ENCODE measurements at places on chromosomes 7 and 10. TPM values are rescaled to one million over a fixed set of nuclear protein-coding genes. Genes with fewer than 3 reads are reported as not detected.

Gene ANXA8L1
- polyA plus RNA-seq, result not detected

Gene TMEM273
- 64.5 TPM for polyA plus RNA-seq

Gene CYP2C18
- polyA plus RNA-seq, result not detected

Gene PIP
- not detected for polyA plus RNA-seq

Gene CDCA7L
- 19.5 TPM for polyA plus RNA-seq

Gene AKR1C8
- not detected for polyA plus RNA-seq

Gene EPDR1
- 5.5 TPM for polyA plus RNA-seq

DNA sequence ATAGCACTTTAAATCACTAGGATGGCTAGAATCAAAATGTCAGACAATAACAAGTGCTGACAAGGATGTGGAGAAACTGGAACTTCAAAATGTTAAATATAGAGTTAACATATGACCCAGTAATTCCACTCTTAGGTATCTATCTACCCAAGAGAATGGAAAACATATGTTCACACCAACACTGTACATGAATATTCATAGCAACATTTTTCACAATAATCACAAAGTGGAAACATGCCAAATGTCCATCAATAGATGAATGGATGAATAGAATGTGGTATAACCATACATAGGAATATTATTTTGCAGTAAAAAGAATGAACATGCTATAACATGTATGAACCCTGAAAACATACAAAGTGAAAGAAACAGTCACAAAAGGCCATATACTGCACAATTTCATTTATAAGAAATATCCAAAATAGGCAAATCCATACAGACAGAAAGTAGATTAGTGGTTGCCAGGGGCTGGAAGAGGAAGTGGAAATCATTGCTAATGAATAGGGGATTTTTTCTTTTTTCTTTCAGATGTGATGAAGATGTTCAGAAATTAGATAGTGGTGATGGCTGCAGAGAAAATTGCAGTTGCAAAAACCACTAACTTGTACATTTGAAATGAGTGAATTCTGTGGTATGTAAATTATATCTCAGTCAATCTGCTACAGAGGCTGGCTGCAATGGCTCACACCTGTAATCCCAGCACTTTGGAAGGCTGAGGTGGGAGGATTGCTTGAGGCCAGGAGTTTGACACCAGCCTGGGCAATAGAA is 93.0 kb downstream of the CPVL start:
- no peak for DNase-seq

- no peak for DNase-seq
These were observed 35.0 kb downstream of the GLRX3 start for GRCh38 chr10:130171196-130171595.

- DNase-seq, result no peak
These were observed 535.0 kb downstream of the TNS3 start for GRCh38 chr7:47046949-47047348.

GRCh38 chr10:83516788-83517187 is 622.5 kb upstream of the GHITM start:
- DNase-seq, result no peak

DNA sequence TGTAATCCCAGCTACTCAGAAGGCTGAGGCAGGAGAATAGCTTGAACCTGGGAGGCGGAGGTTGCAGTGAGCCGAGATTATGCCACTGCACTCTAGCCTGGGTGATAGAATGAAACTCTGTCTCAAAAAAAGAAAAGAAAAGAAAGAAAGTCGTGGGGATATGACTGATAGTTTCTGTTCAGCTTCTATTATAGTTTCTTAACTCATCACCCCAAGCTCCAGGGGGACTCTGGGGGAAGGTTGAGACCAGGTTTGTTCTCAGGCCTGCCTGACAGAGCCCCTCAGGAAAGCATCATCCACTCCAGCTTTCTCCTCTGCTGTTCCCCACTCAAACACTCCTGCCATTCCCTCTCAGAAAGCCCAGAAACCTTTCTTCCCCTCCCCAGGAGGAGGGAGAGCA is 542.4 kb upstream of the GALNT17 start:
- DNase-seq, result no peak

DNA sequence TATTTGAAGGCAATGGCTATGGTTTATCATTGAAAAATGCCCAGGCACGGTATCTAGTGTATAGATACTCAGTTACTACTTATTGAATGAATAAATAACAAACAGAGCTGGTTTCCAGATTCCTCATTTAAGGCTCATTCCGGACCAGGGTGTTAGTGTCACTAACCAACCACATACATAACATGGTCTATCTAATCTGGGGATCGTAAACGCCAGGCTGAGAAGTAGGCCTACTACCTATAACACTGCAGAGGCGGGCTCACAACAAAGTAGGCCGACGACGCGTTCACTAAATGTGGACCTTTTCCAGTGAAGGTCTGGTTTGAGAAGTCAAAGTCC is 423 bp downstream of the LSM5 start:
- DNase-seq, result no peak

DNA sequence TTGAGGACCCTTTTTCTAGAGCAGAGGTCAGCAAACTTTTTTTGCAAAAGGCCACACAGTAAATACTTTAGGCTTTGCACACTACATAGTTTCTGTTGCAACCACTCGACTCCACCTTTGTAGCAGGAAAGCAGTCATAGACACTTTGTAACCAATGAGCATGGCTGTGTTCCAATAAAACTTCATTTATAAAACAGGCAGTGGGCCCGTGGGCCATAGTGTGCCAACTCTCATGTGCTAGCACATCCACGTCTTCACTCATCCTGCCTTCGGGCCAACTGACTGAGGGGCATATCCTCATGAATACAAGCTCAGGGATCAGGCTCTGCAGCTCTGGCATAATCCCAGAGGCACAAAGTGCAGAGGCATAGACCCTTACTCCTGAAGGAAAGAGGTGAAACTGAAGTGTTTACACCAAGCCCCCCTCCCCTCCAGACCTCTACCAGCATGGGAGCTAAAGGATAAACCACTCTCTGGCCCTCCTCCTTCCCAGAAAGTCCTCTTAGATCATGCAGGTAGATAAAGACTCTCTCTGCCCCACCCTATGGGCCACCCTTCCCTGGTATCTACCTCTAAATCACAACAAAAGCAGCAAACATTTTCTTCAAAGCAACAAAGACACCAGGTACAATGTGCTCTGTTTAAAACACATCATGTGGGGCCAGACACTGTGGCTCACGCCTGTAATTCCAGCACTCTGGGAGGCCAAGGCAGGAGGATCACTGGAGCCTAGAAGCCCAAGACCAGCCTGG is 71.0 kb downstream of the DLG5 start:
- DNase-seq, result peak; percentile 27

GRCh38 chr7:101933688-101934121 is 116.3 kb downstream of the CUX1 start:
- no peak for DNase-seq

- no peak for DNase-seq
These were observed 7.4 kb downstream of the IGF2BP3 start for GRCh38 chr7:23462846-23463245.

- no peak for DNase-seq
These were observed 6.0 kb upstream of the ZDHHC4 start for GRCh38 chr7:6571160-6571779.

DNA sequence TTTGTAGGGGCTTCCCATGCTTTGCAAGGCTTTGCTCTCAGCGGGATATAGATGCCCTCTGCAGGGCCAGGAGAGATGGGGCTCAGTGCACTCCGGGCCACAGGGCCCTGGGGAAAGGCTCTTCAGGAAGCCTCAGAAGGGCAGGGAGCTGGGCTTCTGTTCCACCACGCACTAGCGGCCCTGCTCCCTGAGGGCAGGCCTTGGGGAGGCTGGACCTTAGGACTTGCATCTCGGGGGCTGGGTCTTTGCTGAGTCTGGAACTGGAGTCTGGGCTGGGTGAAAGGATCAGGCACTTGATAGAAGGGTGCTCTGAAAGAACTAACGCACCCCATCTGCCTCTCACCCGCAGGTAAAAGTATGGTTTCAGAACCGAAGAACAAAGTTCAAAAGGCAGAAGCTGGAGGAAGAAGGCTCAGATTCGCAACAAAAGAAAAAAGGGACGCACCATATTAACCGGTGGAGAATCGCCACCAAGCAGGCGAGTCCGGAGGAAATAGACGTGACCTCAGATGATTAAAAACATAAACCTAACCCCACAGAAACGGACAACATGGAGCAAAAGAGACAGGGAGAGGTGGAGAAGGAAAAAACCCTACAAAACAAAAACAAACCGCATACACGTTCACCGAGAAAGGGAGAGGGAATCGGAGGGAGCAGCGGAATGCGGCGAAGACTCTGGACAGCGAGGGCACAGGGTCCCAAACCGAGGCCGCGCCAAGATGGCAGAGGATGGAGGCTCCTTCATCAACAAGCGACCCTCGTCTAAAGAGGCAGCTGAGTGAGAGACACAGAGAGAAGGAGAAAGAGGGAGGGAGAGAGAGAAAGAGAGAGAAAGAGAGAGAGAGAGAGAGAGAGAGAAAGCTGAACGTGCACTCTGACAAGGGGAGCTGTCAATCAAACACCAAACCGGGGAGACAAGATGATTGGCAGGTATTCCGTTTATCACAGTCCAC is 5.4 kb downstream of the EMX2 start:
- DNase-seq, result no peak

DNA sequence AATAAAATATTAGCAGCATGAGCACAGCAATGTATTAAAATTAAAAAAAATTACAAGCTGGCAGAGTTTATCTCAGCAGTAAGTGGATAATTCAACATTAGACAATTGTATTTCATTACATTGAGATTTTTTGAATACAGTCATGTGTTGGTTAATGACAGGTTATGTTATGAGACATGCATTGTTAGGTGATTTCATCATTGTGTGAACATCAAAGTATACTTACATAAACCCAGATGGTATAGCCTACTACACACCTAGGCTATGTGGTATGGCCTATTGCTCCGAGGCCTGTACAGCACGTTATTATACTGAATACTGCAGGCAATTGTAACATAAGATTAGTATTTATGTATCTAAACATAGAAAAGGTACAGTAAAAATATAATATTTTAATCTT is 29.7 kb downstream of the CCDC6 start:
- DNase-seq, result no peak

GRCh38 chr7:27575613-27576012 is 87.1 kb downstream of the HIBADH start:
- DNase-seq, result no peak

DNA sequence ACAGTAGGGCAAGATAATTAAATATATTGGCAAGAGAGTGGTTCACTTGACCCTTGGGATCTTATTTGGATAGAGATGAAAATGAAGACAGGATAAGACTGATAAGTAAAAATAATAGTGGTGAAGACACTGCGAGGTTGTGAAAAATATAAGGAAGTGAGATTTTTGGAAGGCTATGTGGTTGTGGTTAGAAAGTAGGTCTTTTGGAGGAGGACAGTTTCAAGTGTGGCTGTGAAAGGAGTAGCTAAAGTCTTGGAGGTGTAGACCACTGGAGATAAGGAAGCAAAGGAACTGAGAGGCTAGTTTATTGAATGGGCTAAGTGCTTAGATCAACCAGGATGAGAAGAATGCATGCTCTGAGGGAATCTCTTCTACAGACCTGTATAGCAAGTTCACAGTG is 11.2 kb downstream of the MIOS start:
- no peak for DNase-seq

- DNase-seq, result no peak
These were observed 36.7 kb downstream of the BTBD16 start for GRCh38 chr10:122307669-122308416.

DNA sequence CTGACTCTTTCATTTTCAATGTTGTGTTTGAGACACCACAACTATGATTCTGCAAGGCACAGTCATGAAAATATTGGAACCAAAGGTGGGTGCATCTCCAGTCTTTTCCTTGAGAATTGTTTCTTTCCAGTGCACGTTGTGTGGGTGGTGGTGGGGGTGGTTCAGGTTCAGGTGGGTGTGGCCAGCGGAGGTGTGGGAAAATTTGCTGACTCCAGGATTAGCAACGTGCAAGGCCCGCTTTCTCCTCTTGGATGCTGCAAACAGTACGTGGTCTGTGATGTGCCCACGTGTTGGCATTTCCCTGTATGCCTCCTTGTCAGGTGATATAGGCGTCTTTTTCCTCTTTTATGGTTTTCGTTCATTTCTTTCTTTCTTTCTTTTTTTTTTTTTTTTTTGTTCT is 59.1 kb downstream of the CAMK1D start:
- no peak for DNase-seq

DNA sequence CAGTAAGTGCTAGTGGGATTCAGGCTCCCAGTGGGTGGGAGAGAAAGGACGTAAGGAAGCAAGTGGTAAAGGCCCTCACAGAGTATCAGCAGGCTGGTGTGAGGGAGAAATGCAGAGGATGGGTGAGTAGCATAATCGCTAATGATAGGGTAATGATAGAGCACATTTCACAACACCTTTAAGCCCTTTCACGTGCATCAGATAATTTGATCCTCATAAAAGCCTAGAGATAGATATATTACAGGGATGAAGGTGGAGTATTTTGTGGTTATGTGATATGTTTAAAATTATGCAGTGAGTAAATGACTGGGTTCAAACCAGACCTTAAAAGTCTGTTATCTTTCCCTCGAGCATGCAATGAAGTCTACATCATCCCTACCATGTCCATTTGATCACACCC is 10.3 kb downstream of the LEP start:
- DNase-seq, result no peak

DNA sequence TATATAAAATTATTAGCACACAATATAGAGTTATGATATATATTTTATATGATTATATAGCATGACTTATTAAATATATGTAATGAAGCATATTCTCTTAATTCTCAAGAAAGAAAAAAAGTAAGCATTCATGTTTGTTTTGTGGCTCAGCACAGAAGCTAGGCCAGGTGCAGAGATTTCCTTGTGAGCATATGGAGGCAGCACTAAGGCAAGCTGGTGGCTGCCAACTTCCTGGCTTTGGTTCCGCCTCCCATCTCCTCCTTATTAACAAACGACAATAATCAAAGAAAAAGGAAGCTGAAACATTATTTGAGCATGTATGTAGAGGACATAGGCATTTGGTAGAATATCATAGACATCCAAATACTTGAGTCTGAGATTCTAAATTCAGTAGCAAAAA is 130.3 kb downstream of the ST7 start:
- no peak for DNase-seq

- no peak for DNase-seq
These were observed 87.5 kb upstream of the ZNF92 start for GRCh38 chr7:65285906-65286864.

- peak; percentile 51 for DNase-seq
These were observed 526.5 kb downstream of the PTPRN2 start for GRCh38 chr7:158061026-158061630.
